ENCODE measurements at places on chromosomes 6 and 20. TPM values are rescaled to one million over a fixed set of nuclear protein-coding genes. Genes with fewer than 3 reads are reported as not detected.

SLC2A10 gene
- 12.5 TPM for total RNA-seq

HLA-DQA1 gene
- not detected for total RNA-seq

C20orf141 gene
- not detected for total RNA-seq

SCAF8 gene
- total RNA-seq, result 15.2 TPM

SAMD5 gene
- 1.5 TPM for total RNA-seq

TMEM170B gene
- 0.92 TPM for total RNA-seq

MLN gene
- not detected for total RNA-seq

ZFAND3 gene
- total RNA-seq, result 23.2 TPM

DEFB124 gene
- total RNA-seq, result not detected

TNFRSF6B gene
- 509 TPM for total RNA-seq

SIRPG gene
- total RNA-seq, result not detected

PANK2 gene
- total RNA-seq, result 29.3 TPM

CEP162 gene
- total RNA-seq, result 6.0 TPM

RSPH9 gene
- total RNA-seq, result not detected

SCRT2 gene
- total RNA-seq, result not detected

DNA sequence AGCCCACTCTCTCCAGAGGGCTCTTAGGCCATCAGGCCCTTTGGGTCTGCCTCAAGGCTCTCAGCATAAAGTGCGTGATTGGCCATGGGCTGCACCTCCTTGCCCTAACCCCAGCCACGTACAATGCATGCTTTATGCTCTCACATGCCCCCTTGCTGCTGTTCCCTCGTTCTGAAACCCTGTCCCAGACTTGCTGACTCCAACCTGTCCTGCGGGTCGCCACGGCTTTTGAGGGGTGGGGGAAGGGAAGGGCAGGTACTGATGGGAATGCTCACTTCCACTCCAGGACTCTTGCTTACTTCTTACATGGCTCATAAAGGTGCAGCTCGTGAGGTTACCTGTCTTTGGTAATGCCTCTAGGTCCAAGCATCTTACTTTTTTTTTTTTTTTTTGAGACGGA is 6.0 kb downstream of the ARMC12 start:
- no peak for DNase-seq

DNA sequence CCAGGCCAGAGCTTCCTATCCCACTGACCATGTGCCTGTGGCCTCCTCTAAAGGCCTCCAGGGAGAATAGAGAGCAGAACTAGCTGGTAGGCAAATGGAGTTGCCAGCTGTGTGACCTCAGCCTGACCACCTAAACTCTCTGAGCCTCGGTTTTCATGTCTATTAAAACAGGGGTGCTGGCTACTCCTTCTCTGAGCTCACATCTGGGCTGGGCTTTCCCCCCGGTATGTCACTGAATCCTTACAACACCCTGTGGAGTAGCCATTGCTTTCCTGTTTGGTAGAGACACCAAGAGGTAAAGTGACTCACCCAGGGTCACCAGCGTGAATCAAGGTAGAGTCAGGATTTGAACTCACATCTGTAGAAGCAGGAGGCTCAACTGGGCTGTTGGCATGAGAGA is 132.1 kb downstream of the JPH2 start:
- no peak for DNase-seq

DNA sequence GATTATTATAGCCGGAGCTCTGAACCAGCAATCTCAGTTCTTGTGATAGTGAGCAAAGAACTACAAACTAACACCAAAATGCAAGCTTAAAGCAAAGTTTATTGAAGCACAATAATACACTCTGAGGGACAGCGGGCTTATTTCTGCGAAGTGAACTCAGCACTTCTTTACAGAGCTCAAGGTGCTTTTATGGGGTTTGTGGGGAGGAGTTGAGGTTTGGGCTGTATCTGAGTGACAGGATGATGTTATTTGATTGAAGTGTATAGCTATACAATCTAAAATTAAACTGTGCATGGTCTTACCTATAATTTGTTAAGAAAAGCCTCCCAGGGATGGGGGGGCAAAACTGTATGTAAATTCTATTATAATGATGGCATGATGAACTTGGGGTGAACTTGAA is 1.0 kb upstream of the HFE start:
- no peak for DNase-seq

- DNase-seq, result no peak
Observed at GRCh38 chr6:74534465-74535211, 671.2 kb downstream of the COL12A1 start.

DNA sequence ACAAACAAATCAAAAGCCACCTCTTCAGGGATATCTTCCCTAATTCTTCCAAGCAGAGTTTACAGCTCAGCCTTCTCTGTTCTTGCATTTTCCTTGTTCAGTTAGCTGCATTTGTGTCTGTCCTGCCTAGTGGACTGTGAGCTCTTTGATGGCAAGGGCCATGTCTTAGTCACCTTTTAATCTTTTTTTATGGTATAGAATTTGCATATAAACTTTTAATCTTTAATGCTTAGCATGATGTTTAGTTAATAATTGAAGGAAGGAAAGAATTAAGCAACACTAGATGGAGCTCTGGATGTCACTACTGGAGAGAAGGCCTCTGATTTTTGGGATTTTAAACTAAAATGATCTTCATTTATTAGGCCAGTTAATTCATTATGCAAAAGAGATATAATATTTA is 12.1 kb downstream of the PPP2R5D start:
- DNase-seq, result no peak

GRCh38 chr6:6466967-6467761 is 121.4 kb upstream of the LY86 start:
- peak; percentile 13 for DNase-seq

DNA sequence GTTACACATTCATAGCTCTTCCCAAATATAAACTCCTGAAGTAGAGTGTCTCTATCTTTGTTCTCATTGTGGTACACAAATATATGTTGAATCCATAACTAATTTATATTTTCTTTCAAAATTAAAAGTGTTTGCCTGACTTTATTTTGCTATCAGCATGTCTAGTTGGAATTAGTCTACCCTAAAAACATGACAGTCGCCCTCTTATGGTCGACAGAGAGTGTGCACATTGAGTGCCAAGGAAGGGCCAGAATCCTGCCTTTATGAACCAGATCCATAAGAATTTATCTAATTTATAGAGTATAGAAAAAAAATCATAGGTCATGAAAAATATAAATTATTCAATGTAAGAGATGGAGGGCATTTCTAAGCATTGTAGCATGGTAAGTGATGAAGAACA is 12.3 kb upstream of the DEFB112 start:
- DNase-seq, result no peak

- no peak for DNase-seq
Observed at GRCh38 chr20:5033566-5033965, 32.3 kb upstream of the SLC23A2 start.

GRCh38 chr20:58459058-58459750 is 56.0 kb downstream of the APCDD1L start:
- no peak for DNase-seq

- DNase-seq, result no peak
Observed at GRCh38 chr6:106167096-106167814, 81.1 kb downstream of the PRDM1 start.

- DNase-seq, result no peak
Observed at GRCh38 chr6:465531-466348, 74.2 kb downstream of the IRF4 start.

GRCh38 chr6:133891149-133891926 is 2.4 kb downstream of the TCF21 start:
- no peak for DNase-seq

DNA sequence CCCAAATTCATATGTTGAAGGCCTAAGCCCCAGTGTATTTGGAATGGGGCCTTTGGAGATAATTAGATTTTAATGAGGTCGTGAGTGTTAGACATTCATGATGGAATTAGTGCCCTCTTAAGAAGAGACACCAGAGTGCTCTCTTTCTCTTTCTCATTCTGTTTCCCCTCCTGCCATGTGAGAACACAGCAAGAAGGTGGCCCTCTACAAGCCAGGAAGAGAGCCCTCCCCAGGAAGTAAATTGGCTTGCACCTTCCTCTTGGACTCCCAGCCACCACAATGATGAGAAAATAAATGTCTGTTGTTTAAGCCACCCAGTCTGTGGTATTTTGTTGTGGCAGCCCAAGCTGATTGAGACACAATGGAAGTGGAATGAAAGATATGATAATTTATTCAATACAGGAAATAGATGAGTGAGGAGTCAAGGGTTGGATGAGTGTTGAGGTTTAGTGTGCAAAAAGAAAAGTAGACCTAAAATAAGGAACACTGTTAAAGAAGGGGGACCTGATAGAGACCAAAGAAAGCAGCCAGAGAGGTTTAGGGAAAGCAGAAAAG is 25.9 kb upstream of the ATXN1 start:
- DNase-seq, result no peak

DNA sequence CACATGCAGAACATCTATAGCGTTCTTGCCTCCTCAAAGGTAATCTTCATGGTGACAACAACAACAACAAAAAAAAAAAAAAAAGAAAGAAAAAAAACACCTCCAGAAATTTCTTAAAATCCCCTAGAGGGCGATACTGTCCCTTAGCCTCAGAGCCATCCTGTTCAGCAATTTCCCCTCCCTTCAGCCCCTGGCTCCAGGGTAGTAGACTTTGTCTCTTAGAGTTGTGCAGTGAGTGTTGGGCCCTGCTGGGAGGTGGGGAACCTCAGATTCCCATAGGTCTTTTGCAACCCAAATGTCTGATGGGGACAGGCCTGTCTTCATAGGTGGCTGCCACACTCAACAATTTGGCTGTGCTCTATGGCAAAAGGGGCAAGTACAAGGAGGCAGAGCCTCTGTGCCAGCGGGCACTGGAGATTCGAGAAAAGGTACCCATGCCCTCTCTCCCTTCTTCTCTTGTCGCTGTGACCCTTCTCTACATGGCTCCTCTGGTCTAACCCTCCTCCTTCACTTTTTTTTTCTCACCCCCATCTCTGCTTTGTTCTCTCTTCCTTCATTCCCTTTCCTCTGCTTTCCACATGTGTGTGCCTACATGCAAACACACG is 6.0 kb upstream of the PTK7 start:
- no peak for DNase-seq

DNA sequence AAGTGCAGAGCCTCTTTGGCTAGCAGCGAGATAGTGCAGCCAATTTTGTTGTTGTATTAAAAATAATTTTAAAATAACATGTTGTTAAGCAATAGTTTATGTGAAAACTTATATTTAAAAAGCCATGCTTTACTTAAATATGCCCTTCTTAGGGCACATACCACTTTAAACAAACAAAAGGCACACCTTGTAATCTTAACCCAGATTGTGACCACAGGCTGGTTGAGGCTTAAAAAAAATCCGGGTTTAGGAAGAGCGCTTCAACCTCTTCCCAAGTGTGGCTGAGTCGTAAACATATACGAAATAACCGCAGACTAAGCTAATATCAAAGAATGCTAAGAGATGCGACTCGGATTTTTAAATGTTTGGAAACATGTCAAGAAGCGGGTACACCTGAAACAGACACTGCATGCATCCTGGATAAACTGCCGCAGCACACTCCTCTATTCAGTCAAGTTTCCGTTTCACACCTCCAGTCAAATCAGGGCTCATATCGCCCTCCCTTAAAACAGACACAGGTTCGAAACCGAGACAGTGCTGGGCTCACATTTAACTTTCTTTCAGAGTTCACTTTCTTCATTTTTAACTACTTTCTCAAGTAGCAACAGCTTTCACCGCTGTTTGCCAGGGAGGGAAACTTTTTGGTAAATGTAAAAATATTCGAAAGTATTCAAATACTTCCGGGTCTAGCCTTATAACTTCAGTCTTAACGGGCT is 1.5 kb downstream of the DEK start:
- no peak for DNase-seq

GRCh38 chr6:151494235-151494935 is 568 bp downstream of the CCDC170 start:
- DNase-seq, result no peak

- no peak for DNase-seq
Observed at GRCh38 chr6:122845464-122845863, 56.4 kb downstream of the SMPDL3A start.

DNA sequence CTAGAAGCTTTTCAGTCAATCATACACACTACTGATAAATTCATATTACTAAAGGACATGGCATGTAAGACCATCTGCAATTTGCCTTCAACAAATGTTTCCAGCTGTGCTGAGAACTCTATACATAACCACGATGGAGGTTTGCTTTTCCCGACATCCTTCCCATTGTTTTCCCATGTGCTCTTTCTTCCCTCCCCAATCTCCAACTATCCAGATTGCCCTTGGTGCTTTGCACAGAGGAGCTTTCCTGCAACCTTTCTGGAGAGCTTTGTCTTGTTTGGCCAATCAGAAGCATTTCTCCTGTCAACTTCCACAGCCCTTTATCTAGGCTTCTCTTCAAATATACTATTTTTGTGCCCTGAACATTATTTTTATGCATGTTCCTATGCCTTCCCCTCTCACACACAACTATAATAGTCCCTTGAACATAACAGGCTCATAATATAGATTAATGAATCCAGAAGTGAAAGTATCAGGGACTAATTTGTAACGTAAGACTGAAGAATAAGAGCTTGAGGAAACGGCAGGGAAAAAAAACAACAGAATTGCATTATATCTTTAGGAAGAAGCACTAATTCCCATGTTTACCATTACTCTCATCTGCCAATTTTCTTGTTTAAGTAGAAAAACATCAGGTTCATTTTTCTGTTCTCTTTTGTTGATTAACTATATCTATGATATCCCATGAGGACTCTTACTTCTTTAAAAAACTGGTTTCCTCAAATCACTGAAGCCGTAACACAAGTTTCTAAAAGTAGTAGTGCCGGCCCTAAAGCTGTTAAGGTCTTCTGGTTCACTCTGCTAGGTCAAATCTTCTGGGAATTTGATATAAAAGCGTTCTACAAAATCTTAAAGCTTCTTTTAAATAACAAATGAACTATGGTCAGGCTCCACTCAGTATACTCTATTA is 20.1 kb downstream of the SMLR1 start:
- DNase-seq, result no peak

DNA sequence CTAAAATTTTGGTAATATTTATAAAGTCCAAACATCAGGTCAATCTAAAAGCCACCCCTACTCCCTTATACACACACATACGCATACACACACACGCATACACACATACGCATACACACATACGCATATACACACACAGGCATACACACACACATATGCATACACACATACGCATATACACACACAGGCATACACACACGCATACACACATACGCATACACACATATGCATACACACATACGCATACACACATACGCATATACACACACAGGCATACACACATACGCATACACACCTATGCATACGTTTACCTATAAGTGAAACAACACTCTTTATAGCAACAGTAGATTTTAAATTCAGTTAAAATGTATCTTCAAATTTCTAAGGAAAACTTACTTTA is 112.8 kb upstream of the C6orf118 start:
- DNase-seq, result no peak

Measured in epithelial cell of proximal tubule (primary cell).